GM06990 (cell line): ENCODE measurements at places on chromosomes 5 and 9.

DNA sequence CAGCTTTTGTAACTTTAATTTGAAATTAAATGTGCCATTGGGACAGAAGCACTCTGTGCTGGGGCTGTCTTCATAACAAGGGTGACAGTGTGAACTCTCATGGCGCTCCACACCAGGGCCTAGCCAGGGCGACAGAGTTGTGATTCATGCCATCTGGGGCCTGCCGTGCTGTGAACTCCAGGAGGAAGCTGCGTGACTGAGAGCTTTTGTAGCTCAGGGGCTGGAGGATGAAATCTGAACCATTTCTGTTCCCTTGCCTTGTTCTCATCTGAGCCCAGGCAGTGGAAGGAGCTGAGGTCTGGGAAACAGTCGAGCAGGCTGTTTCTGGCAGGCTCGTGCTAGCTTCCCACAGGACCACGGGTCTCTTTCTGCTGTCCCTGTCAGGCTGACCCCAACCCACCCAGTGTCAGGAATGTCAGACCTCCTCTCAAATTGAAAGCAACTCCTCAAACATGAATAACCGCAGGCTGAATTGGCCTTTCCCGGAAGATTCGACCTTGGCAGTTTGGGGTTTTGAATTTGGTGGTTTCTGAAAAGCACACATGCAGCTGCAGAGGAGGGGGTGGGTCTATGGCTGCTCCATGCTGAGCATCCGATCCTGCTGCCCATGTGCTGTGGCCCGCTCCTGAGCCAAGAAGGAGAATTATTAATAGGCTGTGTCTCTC, 69.2 kb upstream of the RPS23 start:
- no peak for DNase-seq

DNA sequence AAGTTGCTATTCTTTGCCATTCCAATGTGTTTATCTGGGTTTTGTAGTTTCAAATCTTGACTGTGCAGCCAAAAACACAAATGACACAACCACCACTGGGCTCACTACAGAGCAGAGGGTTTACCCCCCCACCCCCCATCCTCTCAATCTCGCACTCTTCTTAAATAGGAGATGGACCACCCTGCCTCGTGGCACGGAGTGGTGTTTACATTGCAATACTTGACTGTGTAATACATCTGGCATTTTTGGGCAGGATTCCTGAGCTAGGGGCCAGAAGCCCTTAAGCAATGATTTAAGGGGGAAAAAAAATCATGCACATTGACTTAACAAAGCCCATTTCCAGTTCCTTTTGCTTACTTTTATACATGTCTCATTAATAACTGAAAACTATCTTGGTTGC, 19.0 kb downstream of the PTCH1 start:
- no peak for DNase-seq

- no peak for DNase-seq
Measured at GRCh38 chr5:177330991-177331842, 19.5 kb upstream of the MXD3 start.

DNA sequence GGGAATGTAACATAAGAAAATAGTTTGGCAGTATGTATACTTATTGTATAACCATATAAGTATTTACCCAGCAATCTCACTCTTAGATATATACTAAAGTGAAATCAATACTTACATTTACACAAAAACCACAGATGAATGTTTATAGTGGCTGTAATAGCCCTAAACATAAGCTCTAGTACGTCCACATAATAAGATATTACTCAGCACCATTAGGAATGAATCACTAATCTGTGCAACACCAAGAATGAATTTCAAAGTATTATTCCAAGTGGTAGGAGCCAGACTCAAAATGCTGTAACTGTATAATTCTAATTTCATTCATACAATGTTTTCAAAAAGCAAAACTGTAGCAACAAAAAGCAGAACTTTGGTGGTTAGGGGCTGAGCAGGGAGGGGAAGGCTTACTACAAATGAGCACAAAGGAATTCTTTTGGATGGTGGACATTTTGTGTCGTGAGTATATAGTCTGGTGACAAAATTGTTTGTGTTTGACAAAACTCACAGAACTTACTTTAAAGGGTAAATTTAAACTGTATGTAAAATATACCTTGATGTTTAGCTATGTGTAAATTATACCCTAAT, 11.9 kb upstream of the C5orf46 start:
- DNase-seq, result no peak

GRCh38 chr5:55634209-55634805, 77.8 kb downstream of the SLC38A9 start:
- DNase-seq, result no peak

DNA sequence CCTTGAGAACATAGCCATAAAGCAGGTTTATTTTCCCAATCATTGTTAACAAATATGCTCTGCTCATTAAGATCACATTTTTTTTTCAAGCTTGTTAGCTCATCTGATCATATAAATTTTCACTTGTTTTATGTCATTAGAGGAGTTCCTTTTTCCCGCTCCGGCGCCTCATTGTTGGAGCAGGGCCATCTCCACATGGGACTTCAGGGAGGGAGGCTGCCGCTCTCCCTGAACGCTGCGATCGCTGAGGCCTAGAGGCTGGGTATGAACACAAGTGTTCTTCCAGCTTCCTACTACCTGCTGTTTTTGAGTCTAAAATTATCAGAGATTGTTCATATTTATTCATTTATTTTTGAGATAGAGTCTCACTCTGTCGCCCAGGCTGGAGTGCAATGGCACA, 246.9 kb downstream of the MPDZ start:
- no peak for DNase-seq

- no peak for DNase-seq
Measured at GRCh38 chr5:88778736-88779135, 104.2 kb downstream of the MEF2C start.

GRCh38 chr9:124122813-124123462, 111.4 kb downstream of the LHX2 start:
- no peak for DNase-seq

- no peak for DNase-seq
Measured at GRCh38 chr5:180402716-180403115, 49.6 kb upstream of the GFPT2 start.

- peak; percentile 15 for DNase-seq
Measured at GRCh38 chr9:6827439-6828145, 69.8 kb downstream of the KDM4C start.

DNA sequence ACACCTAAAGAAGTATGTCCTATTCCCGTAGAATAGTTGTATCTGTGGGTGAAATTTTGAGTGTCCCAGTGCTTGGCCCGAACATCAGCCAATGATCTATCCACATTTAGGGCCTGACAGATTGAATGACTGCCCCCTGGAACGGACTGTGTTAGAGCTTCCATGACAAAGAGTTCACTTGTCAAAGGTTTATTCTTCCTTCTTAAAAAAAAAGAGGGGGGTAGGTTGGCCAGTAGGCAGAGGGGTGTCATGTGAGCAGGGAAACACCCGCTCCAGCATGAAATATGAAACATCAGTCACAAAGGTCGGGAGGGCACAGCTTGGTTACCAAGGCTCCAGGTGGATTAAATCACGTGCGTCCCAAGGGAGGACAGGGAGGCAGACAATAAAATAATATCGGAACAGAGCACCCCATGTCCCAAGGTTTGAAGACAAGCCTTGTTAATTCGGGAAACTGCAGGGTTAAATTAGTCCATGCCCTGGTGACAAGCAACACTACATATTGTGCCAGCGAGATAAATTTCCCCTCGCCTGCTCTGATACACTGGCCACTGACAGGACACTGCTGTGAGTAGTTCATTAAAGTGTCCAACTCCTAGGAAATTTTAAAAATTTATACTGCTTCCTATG, 401.2 kb downstream of the IRX1 start:
- DNase-seq, result no peak

GRCh38 chr5:24555229-24555628, 89.5 kb downstream of the CDH10 start:
- no peak for DNase-seq

GRCh38 chr9:124890179-124890578, 28.2 kb downstream of the ARPC5L start:
- no peak for DNase-seq

GRCh38 chr5:124055751-124056150, 543.8 kb downstream of the CSNK1G3 start:
- no peak for DNase-seq

DNA sequence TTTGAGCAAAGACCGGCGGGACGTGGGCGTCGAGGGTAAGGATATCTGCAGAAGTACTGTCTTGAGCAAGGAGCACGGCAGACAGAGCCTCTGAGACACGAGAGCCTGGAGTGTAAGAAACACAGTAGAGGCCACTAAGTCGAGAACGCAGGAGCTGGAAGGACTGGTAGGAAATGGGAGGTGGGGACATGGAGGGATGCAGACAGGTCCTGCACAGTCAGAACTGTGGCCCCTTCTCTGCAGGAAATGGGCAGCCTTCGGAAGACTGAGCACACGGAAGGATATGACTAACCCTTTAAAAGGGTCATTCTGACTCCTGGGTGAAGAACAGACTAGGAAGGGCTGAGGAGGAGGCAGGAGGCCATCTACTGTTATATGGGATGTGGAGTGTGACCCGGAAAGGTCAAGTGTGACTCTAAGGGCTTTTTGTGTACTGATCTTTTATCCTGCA, 1.4 kb upstream of the CAMSAP1 start:
- no peak for DNase-seq
